ENCODE measurements at places on chromosomes 1 and 21.

DNA sequence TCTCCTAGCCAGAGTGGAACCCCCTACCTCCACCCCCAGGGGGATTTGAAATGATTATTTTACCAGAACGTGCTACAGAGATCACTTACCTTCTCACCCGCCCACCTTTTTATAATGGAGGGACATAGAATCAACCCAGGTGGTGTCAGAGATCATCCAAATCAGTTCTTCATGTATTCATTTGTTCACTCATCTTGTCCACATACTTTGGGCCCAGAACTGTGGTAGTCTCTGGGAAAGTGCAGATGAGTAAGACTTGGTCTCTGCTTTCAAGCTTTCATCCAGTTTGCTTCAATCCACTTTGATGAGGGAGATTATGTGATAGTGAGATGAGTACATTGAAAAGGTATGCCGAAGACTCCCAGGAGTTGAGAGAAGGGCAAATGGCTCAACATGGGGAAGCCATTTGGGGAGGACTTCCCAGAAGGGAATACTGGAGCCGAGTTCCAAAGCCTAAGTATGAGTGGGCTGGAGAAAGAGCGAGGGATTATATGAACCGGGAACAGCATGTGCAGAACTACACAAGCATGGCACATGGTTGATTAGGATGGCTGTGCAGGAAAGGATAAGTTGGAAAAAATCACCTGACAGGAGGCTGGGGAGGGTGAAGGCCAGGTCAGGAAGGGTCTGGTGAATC, 1.9 kb downstream of the FGGY start:
- DNase-seq, result no peak

DNA sequence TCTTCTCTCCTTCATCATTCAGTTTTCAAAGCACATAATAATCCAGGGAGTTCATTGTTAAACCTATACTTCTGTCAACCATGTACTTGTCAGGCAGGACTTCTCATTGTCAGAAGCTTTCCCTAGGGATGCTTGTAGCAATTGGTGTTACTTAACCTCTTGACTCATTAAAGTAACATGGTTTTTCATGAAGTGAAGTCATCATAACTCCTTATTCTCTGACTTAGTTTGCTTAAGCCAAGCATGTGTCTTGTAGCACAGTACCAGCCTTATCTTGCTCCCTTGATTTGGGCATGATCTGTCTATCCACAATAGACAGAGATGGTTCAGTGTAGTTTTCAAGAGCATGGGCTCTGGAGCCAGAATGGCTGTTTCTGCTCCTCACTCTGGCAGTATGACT, 45.3 kb downstream of the LRIG2 start:
- DNase-seq, result no peak

- no peak for DNase-seq
These were observed 10.0 kb downstream of the C2CD2 start for GRCh38 chr21:41943851-41944250.

DNA sequence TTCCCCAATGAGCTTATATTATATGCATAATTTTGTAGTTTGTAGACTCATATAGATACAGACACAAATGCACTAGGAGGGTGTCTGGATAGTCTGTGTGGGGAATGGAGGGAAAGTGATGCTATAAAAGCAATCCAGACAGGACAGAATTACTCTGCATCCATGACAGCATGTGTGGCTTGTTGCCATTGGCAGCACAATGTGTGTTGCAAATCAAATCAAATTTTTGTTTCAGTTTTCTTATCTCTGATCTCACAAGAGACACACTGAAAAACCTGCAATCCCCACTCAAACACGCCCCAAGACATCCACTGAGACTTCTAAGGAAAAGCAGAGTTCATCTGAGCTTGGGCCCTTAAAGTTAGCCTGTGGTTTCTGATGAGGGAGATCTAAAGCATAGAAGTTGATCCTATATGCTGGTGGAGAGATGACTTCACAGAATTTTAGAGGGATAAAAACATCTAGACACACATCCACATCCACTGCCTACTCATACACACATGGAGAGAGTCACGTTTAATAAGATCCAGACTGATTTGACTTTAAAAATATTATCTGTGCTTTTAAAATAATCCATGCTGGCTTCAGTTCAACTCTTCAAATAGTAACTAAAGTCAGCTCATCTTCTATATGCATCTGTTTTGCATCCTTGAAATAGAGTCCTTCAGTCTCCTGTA, 313.0 kb upstream of the PLXNA2 start:
- DNase-seq, result no peak

- no peak for DNase-seq
These were observed 13.0 kb downstream of the PTPRC start for GRCh38 chr1:198651650-198652400.

GRCh38 chr1:113210248-113210647, 137.2 kb downstream of the LRIG2 start:
- DNase-seq, result no peak

DNA sequence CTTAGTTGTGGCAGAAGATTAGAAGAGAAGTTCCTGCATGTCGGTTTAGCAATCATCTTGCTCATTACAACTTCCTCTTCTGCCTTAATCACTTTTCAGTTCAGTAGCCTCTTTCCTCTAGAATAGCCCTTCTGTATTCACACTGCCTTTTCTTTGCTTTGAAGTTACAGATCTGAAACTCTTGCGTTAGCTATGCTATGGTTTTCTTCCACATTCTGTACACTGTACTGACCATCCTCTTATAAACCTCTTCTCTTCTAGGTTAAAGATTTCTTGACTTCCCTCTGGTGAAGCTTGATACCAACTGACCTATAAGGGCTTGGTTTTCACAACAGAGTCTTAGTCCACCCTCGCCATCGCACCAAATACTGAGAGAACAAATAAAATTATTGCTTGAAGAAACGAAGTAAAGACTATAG, 35.0 kb downstream of the C21orf91 start:
- no peak for DNase-seq

DNA sequence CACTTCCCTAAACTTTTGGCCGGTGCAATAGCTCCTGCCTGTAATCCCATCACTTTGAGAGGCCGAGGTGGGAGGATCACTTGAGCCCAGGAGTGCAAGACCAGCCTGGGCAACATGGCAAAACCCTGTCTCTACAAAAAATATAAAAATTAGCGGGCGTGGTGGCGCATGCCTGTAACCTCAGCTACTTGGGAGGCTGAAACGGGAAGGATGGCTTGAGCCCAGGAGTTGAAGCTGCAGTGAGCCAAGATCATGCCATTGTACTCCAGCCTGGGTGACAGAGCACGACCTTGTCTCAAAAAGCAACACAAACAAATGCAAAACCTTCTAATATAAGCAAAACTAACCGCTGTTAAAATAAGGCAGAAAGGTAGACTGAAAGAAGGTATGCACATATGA, 25.9 kb downstream of the TMEM51 start:
- DNase-seq, result no peak

DNA sequence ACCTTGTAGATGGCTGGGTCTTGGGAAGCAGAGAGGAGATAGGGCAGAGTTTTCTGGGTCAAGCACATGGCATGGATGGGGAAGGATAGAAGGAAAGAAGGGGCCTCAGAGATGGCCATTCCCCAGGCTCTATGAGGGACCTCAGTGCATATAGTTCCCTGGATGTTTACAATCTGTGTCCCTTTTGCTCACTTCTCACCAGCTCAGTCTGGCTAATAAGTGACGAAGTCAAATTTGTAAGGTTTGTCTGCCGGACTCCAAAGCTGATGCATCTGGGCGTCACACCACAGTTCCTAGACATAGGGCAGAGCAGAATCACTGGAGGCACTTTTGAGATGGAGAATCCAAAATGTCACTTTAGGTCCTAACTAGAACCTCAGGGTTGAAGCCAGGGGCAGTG, 416.4 kb upstream of the PROX1 start:
- DNase-seq, result no peak

- DNase-seq, result peak; percentile 98
These were observed 78.0 kb downstream of the HLX start for GRCh38 chr1:220957233-220957605.

GRCh38 chr1:18527921-18528320, 47.2 kb downstream of the KLHDC7A start:
- DNase-seq, result no peak

DNA sequence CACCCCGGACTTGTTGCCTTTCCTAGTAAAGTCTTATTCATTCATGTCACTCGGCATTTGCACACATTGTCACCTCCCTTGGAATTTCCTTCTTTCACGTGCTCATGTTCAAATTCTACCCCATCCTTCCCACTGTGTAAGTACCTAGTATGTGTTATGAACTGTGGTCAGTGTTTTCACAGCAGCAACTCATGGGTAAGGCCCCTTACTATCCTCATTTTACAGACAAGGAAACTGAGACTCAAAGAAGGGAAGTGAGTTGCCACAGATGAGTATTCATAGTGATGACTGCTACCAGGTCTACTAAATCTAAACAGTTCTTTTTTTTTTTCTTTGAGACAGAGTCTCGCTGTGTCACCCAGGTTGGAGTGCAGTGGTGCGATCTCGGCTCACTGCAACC, 10.5 kb downstream of the CITED4 start:
- DNase-seq, result no peak

DNA sequence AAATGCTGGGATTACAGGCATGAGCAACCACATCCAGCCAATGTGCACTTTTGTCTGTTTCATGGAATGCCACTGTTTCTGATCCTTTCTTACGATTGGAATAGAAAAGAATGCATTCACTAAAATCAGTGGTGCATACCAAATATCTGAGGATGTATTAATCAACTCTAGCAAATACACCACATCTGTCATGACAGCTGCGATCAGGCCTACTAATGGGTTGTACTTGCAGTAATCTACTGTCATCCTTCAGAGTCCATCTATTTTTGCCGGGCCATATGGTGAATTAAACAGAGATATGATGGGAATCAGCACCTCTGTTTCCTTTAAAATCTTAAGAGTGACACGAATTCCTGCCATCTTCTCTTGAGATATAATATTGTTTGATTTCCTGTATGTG, 8.5 kb upstream of the USP1 start:
- DNase-seq, result no peak

DNA sequence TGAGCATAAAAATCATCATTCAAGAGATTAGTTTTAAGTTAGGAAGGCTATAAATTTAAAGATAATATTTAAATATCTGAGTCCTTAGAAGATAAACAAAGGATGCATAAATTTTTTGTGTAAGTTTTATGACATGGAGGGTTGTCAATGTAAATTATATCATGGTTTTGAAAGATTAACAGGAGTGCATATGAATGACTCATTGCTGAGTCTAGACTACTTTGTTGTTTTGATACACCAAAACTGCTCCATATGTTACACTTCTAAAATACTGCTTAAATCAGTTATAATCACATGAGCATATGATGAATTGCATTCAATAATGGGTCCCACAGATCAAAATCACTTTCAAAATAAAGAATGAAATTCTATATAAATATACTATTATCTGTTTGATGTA, 312.5 kb downstream of the KCNT2 start:
- no peak for DNase-seq

- DNase-seq, result peak; percentile 57
These were observed at the start of gene IL6R for GRCh38 chr1:154404984-154405746. Gene IL6R (plus strand): TSS chr1:154405343. CDS start chr1:154405630, 287 bp downstream.

DNA sequence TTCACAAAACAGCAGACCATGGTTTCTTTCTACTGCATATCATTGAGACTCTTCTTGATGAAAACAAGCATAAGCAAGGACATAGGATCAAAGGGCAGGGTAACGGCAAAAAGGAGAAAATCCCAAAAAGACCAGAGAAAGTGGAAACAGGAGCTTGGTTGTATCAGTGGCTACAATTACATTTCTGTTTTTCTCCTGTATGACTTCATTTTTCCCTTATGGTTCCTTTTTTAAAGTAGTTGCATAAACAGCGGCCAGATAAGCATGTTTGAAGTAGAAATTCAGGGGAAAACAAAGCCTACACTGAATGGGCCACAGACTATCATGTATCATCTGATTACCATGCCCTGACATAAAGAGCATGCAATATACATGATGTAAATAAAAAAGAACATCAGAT, 4.6 kb downstream of the EGLN1 start:
- DNase-seq, result no peak

- no peak for DNase-seq
These were observed 1.1 kb downstream of the ADIPOR1 start for GRCh38 chr1:202956969-202957368.

- no peak for DNase-seq
These were observed 24.8 kb downstream of the RAB4A start for GRCh38 chr1:229295745-229296144.

- DNase-seq, result no peak
These were observed 71.5 kb upstream of the NR5A2 start for GRCh38 chr1:199956005-199956404.

DNA sequence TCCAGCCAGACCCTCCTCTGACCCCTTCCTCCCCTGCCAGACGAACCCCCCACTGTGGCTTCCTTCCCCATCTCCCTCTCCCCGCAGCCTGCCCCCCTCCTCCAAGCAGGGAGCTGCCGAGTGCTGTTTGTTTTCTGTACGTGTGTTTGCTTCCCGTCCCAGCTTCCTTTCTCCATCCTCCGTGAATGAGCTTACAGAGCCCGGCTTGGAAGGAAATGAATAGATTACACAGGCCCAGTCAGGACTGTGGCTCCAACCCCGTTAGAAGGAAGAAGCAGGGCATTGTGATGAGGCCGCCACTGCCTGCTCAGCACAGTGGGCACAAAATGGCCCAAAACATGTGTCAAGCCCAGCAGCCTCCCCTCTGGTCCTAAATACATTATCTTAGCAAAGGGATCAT, 123.2 kb downstream of the IGSF21 start:
- DNase-seq, result no peak

GRCh38 chr1:221723018-221723847, 18.7 kb downstream of the DUSP10 start:
- no peak for DNase-seq

DNA sequence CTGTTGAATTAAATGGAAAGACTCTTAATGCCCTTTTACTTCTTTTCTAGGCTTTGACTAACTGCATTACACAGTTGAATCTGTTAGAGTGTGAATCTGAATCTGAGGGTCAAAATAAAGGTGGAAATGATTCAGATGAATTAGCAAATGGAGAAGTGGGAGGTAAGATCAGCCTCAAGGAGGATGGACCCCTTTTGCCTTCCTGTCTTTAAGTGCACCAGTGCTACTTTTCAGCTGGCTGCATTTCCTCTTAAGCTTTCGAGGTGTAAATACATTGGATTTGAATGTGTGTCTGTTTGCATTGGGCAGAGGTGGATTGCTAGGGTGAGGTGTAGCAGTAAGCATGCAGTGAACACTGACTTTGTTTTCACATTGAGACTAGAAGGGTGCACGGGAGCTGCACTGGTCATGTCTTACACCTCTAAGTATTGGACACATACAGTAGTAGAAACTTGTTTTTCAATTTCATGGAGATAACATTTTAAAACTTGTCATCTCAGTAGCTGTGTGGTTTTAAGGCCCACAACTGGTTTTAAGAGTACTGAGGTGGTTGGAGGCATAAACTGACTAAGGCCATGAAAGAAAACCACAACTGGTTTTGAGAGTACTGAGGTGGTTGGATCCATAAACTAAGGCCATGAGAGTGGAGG, 35.4 kb downstream of the MIA3 start:
- no peak for DNase-seq

DNA sequence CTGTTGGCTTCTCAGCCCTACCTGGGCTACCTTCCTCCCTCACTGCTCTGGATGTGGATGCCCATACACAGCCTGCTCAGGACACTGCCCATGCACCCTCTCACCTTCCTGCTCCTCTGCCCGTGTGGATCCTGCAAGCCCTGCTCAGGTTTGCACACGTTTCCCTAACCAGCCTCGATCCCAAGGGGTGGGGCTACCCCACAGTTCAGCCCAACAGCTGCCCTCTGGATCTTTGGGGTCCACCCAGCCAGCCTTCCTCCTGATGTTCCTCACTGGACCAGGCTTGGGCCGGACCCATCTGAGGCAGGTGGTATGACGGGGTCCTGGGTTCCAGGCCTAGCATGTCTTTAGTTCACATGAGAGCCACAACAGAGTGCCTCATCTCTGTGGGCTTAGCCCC, 4.7 kb downstream of the TMEM54 start:
- no peak for DNase-seq

- no peak for DNase-seq
These were observed 1331.2 kb upstream of the B3GALT2 start for GRCh38 chr1:194517567-194517966.

Measured in BJ (cell line).